ENCODE measurements at places on chromosomes 1 and 21.
A peak's percentile ranks its signal among the peaks of the same experiment; 100 is the strongest.

DNA sequence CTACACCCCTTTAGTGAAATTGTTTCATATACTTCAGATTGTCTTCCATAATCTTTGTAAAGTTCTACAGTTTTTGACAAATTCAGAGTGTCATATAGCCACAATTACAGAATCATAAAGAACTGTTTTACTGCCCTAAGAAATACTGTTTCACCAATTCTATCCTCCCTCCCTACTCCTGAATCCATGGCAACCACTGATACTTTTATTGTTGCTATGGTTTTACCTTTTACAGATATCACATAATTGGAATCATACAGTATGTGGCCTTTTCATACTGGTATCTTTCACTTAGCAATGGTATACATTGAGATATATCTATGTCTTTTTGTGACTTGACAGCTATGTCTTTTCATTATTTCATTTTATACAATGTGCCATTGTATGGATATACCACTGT lies 34.1 kb downstream of the RC3H1 start:
- DNase-seq, result no peak

- DNase-seq, result no peak
These were observed 15.9 kb downstream of the SHISA4 start for GRCh38 chr1:201904579-201904978.

GRCh38 chr1:153888533-153888932 lies 34.2 kb downstream of the GATAD2B start:
- DNase-seq, result no peak

- no peak for DNase-seq
These were observed 23.8 kb upstream of the IFNAR1 start for GRCh38 chr21:33300701-33301631.

- no peak for DNase-seq
These were observed 69.2 kb upstream of the SGIP1 start for GRCh38 chr1:66464802-66465201.

DNA sequence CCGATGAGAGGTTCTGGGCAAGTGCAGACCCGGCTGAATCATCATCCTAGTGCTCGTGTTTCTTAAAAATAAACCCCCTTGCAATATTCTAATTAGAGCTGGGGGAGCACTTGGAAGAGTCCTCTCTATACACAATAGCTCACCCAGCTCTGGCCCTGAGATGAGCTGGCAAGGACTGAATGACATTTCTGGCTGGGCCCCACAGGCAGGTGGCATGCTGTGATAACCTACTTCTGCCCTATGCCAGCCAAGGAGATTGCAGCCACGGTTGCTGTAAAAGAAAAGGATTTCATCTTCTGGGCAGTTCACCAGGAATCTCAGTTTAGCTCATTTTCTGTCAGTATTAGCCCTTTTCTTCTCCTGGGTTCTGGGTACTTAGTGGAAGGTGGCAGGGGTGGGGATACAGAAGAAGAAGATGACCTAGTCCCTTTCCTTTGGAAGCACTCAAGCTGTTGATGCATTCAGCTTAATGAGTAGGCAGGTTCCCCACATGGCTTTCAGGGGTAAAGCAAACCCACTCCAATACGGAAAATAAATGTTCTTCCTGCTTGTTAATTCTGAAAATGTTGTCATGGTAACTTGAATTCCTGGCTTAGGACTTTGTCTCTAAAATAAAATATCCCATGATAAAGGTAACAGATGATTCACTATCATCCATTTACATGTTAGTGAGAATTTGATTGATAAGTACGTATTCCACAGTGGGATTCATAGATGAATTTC lies 32.2 kb downstream of the VASH2 start:
- peak; percentile 32 for DNase-seq

GRCh38 chr1:228837032-228837431 lies 101.8 kb downstream of the RHOU start:
- no peak for DNase-seq

DNA sequence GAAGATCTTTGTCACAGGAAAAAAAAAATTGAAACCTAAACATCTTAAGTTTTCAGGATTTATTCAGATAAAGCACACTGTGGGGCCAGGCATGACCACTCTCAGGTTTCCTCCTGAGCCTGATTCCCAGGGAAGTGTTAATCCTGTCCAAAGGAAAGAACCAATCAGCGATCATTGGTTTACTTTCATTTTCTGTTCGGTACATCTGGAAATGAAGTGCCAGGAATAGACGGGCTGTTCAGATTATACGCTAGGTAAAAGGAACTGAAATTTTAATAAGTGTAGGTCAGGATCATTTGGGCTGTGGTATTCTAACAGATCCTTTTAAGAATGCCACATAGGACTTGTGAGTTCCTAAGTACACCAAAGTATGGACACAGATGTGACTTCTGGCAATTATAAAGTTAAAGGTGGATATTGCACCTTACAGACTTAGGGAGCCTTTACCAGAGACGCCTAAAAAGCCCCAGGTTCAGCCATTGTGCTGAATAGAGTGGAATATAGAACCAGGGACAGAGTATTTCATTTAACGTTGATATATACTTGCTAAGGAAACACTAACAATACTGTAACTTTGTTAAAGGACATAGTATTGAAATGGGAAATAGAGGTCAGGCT lies 9.3 kb upstream of the CACYBP start:
- peak; percentile 35 for DNase-seq

GRCh38 chr1:117231748-117232373 lies 21.1 kb upstream of the VTCN1 start:
- DNase-seq, result no peak

DNA sequence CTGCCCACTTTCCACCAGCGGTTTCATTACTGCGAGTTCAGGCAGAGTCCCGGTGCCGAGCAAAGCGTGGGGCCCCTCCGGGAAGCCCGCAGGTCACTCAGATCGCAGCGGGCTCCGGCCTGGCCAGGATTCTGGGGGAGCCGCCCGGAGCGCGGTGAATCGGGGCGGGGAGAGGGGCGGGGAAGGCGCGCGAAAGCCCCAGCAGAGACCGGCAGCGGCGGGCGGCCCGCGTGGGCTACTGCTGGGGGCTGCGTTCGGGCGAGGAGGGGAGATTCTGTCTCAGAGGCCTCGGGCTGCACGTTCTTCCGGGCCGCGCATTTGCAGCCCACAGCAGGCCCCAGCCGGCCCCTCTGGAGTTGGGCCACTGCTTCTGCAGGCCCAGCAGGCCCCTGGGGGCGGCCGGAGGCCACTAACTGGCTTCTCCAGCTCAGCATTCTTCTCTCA lies 64.7 kb downstream of the SCCPDH start:
- DNase-seq, result no peak

- DNase-seq, result no peak
These were observed 8.4 kb downstream of the SLC35F3 start for GRCh38 chr1:233912909-233913308.

Data from NCI-H524 (cell line).